ENCODE measurements at places on chromosomes 1 and 21.

DNA sequence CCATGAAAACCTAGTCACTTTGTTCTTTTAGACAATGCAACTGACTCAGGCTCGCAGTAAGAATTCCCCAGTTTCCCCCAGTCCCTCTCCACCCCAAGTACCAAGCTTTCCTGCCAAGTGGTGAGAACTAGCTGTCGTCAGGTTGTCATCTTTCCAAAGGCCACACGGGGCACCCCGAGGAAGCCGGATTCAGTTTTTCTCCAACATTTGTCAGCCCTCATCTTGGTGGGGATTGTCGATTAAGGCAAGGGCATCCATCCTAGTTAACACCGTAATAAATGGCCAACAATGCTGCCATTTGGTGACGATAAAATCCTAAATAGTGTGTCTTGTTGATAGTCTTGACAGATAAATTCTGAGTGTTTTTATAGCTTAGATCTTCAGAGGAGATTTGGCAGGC, 55.9 kb upstream of the PROX1 start:
- no peak for DNase-seq

- DNase-seq, result peak; percentile 82
Observed at GRCh38 chr1:8712413-8713231, 104.8 kb downstream of the RERE start.

DNA sequence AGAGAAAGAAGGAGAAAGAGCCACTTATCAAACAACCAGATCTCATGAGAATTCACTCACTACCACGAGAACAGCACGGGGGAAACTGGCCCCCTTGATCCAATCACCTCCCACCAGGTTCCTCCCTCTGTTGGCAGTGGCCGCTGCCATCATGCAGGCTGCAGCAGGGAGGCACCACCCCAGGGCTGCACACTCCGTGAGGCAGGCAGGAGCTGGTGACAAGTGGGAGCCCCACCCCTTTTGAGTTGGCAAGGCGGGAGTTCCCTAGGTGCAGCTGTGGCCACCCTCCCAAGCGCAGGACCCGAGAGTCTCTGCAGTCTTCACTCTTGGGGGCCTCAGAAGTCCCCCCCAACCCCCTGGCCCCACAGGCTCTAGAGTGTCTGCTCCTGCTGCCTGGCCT, 83.9 kb upstream of the GJB5 start:
- no peak for DNase-seq

DNA sequence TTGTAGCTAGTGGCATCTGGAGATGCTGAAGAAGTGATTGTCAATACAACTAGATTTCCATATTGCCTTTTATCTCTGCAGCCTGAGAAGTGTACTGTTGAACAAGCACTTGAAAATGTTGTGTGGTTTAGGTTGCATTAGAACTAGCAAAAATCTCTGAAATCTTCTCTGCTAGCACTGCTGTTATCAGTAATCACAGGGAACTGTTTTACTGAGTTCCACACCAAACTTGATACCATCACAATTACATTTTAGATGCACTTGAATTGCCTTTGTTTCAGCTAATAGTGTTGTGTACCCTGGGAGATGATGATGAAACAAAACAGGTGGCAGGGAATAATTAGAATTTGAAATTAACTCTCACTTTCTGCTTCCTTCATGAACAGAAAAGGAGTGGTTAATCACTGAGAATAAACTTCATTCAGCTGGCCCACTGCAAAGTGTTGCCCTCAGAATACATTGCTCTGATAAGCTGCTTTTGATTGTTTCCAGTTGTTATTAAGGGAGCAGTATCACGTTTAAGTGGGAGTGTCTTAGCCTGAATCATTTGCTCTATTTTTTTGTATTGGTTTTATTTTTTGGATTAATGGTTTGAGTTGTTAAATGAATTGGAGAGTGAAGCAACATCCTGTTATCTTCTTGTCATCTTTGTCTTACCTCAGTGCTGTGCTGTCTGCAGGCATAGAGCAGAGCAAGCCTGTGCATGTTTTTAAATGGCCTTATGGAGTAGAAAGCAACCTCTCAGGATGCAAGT, 13.0 kb downstream of the FAM20B start:
- DNase-seq, result no peak

DNA sequence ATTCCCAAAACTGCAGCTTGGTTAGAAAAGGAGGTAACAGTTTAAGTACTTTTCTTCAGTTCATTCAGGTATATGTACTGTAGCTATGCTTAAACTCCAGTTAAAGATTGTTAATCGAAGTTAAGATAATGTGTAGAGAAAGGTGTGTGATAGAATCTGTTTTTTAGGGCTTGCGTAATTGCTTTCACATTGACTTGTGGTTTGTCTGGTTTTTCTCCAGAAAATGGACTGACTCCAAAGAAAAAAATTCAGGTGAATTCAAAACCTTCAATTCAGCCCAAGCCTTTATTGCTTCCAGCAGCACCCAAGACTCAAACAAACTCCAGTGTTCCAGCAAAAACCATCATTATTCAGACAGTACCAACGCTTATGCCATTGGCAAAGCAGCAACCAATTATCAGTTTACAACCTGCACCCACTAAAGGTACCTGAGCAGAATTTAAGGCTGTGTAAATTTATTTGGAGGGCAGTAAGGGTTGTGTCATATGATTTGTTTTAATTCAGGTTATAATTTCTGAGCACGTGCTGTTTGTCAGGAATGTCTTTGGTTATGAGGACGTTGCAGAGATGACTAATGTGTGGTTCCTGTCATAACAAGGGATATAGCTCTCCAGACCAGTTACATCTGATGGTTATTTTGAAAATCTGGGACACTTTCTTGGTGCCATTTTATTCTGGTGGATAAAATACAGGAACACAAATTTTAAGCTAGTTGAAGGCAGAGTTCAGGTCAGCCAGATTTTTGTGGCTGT, 26.0 kb downstream of the ATF6 start:
- DNase-seq, result no peak

GRCh38 chr1:4603295-4604110, 50.9 kb upstream of the AJAP1 start:
- no peak for DNase-seq

- no peak for DNase-seq
Observed at GRCh38 chr1:216456682-216457081, 33.4 kb upstream of the USH2A start.

DNA sequence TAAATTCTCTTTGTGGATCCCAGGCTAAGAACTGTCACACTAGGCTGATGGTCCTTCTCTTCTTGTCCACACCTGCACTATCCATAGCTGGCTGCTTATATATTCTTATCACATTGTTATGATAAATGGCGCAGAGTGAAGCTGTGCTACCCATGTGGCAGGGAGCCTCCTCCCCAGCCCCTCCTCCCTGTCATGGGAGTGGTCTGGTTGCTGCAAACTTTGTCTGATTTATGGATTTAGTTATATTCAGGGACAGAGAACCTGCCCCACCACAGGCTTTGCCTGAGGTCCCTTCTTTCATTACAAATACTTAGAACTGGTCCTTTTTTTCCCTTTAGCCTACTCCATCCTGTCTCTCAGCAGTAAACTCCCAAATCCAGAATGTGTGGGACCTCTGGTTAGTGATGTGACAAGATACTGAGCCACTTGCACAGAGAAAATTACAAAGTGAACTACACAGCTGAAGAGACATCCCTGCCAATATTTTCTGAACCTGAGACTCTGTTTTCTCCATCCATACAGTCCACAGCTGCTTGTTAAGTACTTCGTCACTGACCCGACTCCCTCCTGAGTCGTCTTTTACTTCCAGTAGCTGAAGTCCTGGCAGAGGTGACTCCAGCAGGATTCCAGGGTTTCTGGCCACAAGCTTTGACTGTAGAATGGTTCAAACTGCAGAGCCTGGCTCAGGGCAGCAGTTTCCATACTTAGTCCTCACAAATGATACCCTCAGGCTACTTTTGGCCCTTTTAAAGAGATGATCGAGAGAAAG, 37.6 kb downstream of the PTGFRN start:
- DNase-seq, result no peak

- no peak for DNase-seq
Observed at GRCh38 chr1:22289307-22289995, 146.6 kb upstream of the WNT4 start.

Measured in NCI-H1417 treated with DMSO at 0.1 percent for 48 hours (cell line).